ENCODE measurements at places on chromosomes 16 and 17.

- no peak for DNase-seq
These were observed 72.0 kb downstream of the CMIP start for GRCh38 chr16:81516478-81517149.

- no peak for DNase-seq
These were observed 19.5 kb upstream of the CA10 start for GRCh38 chr17:52178012-52178411.

DNA sequence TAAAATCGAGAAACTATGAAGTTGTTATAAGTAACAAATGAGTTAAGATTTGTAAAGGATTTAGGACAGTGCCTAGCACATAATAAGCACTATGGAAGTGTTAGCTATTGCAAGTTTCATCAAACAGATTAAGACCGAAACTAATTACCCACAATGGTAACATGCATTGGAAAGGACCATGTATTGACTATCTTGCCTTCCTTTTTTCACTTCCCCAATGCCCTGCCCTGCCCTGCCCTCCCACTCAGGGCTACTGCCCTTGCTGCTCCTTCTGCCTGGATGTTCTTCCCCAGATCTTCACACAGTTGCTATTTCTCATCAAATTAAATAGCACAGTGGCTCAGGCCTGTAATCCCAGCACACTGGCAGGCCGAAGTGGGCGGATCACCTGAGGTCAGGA lies 202.1 kb upstream of the PSMD7 start:
- no peak for DNase-seq

DNA sequence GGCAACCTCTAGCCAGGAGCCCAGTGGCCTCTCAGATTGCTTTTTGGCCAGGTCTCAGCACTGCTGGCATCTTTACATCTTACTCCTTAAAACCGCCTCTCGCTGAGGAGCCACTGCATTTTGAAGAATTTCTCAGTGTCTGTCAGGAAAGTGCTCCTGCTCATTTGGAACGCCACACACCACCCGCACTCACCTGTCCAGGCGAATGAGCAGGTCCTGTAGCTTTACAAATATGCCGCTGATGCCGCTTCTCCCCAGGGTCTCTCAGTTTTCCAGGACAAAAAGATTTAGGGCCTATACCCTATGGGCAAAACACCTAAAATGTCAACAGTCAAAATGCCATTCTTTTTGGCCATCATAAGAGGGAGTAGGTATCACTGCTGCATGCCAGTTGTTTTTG lies 22.1 kb downstream of the CYB561 start:
- DNase-seq: no peak

GRCh38 chr16:28131743-28132393 lies 68.4 kb upstream of the GSG1L start:
- DNase-seq: no peak

GRCh38 chr17:57726213-57726790 lies 18.8 kb downstream of the CCDC182 start:
- no peak for DNase-seq

DNA sequence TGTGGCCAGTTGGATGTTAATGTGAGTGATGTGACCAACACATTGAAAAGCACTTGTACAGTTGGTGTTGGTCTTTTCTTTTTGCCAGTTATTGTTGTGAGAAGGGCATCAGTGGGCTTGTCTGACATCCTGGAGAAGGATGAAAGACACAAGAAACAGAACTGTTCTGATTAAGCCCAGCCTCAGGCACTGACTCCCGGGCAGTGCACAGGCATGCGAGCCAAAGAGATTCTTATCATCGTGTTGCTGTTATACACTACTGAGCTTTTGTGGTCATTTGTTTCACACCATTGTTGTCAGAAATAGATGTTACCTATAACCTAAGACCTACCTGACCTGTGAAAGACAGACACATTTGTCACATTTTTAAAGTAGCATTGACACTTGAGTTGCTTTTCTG lies 236.8 kb upstream of the CA10 start:
- DNase-seq: no peak

DNA sequence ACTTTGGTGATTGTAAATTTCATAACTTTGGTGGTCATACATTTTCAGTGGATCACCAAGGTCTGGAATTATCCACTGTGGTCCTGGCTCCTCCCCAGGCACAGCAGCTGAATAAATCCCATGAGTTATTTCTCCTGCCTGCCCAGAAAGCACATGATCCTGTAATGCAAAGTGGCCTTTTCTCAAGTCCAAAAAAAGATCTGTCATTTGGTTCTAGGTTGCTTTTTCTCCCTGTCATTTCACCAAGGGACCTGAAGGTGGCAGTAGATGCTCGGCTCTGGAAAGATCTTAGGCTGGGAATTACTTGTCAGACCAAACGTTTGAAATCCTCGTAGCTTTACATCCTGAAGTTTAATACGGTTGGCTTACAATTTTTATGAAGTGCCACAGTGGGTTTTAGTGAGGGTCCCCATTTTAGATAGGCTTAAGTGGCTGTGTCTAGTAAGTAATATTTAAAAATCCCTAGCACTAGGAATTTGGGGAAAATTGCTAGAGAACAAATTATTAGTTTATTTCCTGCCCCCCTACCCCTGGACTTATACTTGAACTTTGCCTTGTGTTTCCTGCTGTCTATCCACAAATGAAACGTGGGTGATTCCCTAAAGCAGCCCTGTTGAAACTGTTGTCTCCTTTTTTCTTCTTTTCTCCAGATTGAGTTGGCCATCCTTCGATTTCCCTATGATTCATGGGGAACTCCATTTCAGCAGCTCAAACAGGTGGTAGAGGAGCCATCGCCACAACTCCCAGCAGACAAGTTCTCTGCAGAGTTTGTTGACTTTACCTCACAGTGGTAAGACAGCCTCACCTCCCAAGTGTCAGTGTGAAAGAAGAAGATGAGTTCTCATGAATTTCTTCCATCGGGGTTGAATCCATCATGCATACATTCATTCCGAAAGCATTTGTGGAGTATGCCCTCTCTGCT lies 111.7 kb downstream of the MAP2K6 start:
- DNase-seq: peak; percentile 25

DNA sequence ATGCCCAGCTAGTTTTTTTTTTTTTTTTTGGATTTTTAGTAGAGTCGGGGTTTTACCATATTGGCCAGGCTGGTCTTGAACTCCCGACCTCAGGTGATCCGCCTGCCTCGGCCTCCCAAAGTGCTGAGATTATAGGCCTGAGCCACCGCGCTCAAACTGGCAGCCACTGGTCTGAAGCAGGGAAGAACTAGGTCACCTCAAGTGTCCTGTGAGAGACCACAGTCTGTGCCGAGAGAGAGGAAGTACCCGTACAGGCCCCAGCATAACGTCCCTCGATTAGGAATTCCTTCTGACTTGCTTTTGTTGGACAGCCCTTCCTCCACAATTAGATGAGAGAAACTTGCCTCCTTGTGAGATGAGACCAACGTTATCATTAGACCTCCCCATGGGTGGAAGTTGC lies 13.7 kb upstream of the CD300E start:
- DNase-seq: no peak

DNA sequence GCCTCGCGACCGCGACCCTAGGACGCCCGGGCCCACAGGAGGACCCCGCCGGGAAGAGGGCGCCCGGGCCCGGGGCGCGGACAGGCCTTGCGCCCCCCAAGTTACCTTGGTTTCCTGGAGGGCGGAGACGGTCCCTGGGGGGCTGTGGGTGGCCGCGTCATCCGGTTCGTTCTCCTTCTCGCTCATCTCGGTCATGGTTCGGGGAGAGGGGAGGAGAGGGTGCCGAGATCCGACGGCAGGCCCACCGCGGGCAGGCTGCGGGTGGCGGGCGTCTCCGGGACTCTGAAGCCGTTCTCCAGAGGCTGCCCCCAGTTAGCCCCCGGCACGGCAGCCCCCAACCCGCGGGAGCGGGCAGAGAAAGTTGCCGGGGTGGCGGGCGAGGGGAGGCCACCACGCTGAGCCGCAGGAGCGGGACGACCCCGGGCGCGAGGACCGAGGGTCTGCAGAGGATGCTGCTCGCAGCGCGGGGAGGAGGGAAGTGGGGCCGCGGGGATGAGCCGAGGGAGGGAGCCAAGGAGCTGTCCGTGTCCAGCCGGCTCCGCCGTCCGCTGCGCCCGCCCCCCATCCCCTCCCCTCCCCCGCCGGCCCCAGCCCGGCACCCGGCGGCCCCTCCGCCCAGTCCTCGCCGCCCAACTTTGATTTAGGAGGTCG lies at the start of gene STAC2:
STAC2 (minus strand) TSS at position 638 of the 651 bp plus-strand sequence; CDS start at position 195, 443 bp downstream.
- DNase-seq: no peak

GRCh38 chr17:32831627-32832243 lies 45.2 kb downstream of the MYO1D start:
- no peak for DNase-seq

- no peak for DNase-seq
These were observed at the start of gene ABCA6 for GRCh38 chr17:69141431-69142174. Gene ABCA6, minus strand, starts transcription at chr17:69141895. Its CDS starts 1,192 bp downstream, at chr17:69140703.

GRCh38 chr17:12739500-12739899 lies 49.8 kb upstream of the ARHGAP44 start:
- no peak for DNase-seq

- DNase-seq: no peak
These were observed 3.7 kb upstream of the C16orf78 start for GRCh38 chr16:49369651-49370611.

GRCh38 chr17:8294814-8295316 lies 335 bp downstream of the SLC25A35 start:
- no peak for DNase-seq

DNA sequence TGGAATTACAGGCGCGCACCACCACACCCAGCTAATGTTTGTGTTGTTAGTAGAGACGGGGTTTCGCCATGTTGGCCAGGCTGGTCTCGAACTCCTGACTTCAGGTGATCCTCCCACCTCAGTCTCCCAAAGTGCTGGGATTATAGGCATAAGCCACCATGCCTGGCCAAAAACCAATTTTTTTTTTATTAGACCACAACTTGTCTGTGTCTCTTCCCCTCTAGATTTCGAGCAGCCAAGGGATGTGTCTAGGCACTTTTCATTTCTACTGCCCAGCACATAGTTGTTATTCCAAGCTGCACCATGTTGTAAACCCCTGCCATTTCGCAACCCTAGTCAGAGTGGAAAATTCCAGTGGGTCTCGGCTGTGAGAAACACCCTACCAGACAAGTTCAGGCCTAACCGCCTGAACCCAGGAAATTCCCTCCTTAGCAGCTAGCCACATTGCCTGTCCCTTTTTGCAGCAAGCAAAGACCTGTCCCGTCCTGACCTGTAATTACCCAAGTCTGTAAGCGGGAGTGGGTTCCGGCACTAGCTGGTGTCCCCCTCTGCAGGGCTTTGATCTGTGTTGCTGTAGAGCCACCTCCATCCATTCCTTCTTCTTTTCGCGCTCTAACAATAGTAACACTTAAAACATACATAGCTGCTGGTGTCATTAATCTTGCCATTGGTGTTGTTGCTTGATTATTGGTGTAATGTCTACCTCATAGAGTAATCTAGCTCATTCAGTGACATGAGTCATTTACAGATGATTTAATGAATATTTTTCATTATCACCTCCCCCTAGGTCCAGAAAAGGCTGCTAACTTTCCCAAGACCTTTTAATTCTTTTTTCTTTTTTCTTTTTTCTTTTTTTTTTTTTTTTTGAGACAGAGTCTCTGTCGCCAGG lies 77.3 kb upstream of the ATF7IP2 start:
- no peak for DNase-seq

DNA sequence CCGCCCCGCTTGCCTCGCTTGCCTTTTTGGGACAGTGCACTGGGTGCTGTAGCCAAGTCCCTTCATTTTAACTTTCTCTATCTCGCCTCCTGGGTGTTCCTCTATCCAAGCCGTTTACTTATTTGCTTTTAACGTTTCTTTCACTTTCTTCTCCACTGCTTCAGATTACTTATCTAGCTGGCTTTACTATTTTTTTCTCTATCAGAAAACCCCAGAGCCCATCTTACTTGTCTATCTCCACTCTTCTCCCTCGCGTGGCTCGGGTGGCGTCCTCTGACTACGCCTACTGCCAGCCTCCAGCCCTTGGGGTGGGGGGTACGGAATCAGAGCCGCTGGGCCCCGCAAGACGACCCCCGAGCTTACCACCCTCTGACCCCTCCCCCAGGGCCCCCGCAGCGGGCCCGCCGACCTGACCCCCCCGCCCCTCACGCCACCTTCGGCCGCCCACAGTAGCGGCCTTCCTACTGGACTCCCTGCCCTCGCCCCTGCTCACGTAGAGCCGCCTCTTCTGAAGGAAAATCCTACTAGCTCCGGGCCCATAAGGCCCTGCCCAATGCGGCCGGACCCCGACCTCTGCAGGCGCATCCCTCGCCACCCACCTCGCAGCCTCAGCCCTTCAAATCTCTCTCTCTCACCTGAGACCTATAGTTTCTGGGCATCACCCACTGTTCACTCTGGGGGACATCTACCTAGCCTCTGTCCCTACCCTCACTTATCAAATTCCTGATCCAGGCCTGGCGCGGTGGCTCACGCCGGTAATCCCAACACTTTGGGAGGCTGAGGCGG lies 1.0 kb upstream of the SLC12A4 start:
- DNase-seq: no peak

DNA sequence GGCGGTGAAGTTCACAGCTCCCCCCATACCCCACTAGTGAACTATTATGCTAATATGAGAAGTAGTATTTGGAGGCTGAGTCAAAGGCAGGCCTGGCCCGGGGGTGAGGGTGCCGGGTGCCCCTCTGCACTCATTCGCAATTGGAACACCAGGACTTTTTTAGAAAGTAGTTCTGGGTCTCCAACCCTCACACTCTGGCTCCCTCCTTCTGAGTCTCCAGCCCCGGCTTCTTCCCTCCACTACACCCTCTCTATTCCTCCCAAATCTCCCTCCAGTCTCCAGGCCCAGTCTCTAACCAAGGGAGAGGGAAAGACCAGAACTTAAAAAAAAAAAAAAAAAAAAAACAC lies 11.3 kb upstream of the HOXB2 start:
- DNase-seq: no peak

Data from NCI-H1930 (cell line).